NCI-H1092 treated with DMSO at 0.1 percent for 48 hours (cell line): ENCODE measurements at places on chromosomes 13 and 19.
A peak's percentile ranks its signal among the peaks of the same experiment; 100 is the strongest.

DNA sequence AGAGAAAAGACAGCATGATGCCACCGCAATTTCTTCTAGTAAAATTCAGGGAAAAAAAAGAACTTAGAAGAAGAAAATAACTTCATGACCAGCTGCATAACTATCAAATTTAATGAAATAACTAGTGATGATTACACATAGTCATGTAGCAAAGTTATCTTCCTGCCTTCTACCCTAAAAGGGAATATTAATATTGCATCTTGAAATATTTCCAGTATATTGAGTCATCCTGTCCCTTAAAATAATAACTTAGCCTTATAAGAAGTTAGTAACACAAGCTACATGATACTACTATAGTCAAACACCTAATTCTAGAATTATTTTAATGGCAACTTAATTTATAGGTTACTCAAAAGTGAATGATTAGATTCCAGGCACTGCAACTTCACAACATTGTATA, 289.2 kb downstream of the KLF12 start:
- DNase-seq: no peak

- DNase-seq: no peak
Measured at GRCh38 chr13:25059958-25060357, 36.0 kb upstream of the PABPC3 start.

GRCh38 chr19:13366529-13367143, 139.6 kb downstream of the CACNA1A start:
- no peak for DNase-seq

GRCh38 chr13:111519041-111519440, 198.6 kb downstream of the TEX29 start:
- no peak for DNase-seq

DNA sequence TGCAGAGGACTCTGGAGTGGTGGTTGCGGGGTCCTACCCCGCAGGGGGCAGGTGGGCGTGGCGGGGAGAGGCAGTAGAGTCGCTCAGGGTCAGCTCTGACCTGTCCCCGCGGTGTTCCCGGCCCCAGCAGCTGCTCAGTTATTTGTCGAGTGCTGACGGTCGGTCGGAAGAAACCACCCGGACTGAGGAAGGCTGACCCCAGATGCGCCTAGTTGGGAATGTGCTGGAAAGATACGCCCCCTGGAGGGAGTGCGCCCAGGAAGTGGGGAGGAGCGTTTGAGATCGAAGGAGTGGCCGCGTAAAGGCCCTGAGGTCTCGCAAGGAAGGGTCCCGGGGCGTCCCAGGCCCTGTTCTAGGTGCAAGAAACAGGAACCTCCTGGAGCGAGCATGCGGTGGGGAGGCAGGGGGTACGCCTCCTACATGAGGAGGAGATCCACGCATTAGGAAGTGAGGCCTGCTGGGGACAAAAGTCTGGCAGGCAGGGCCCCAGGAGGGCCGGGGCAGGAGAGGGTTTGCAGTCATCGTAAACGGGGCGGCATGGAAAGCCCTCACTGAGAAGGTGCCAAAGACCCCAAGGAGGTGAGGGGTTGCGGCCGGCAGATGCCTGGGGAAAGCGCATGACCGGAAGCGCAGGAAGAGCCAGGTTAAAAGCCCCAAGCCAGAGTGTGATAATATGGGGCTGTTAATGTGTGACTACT, 9.2 kb downstream of the CCDC8 start:
- DNase-seq: no peak

- DNase-seq: peak; percentile 75
Measured at GRCh38 chr13:79679334-79679733, 198.4 kb downstream of the NDFIP2 start.

GRCh38 chr13:108176685-108177274, 38.6 kb downstream of the LIG4 start:
- DNase-seq: no peak

GRCh38 chr19:29302002-29302928, 89.3 kb upstream of the UQCRFS1 start:
- no peak for DNase-seq

GRCh38 chr13:34263681-34264080, 445.7 kb downstream of the RFC3 start:
- no peak for DNase-seq

DNA sequence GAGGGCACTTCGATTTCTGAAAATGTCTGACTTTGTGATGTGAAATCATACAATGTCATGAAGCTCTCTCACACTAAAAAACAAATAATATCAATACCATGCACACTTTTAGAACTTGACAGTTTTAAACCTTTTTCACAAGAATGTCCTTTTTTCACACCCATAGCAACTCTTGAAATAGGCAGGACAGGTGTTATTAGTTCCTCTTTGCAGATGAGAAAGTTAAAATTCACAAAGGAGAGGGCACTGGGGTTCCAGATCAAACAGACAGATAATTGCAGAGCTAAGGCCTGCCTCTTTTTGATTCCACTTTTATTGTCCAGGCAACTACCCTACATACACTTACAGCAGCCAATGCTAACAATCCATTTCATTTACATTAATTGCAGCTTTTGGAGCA, 142.8 kb downstream of the KLF12 start:
- DNase-seq: peak; percentile 91

- DNase-seq: peak; percentile 13
Measured at GRCh38 chr13:73849292-73849691, 284.9 kb downstream of the KLF12 start.

DNA sequence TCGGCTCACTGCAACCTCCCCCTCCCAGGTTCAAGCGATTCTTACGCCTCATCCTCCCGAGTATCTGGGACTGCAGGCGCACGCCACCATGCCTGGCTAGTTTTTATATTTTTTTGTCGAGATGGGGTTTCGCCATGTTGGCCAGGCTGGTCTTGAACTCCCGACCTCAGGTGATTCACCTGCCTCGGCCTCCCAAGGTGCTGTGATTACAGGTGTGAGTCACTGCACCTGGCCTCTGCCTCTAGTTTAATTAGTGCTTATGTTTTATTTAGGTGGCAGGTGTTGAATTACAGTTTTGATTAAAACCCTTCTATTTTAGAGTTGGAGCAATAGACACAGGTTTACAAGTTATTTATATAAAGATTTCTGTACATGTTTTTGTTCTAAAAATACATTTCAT, 42.8 kb downstream of the ATP11A start:
- no peak for DNase-seq

DNA sequence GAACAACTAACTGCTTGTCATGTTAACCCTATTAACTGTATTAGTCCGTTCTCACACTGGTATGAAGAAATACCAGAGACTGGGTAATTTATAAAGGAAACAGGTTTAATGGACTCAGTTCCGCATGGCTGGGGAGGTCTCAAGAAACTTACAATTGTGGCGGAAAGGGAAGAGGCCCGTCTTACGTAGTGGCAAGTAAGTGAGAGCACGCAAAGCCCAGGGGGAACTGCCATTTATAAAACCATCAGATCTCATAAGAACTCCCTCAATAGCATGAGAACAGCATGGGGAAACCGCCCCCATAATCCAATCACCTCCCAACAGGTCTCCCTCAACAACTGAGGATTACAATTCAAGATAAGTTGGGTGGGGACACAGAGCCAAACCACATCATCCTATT, 34.7 kb downstream of the PHF11 start:
- DNase-seq: no peak

GRCh38 chr19:13210941-13211340, 60.7 kb downstream of the IER2 start:
- DNase-seq: no peak

- DNase-seq: peak; percentile 11
Measured at GRCh38 chr19:43651758-43652545, 12.3 kb upstream of the CADM4 start.

DNA sequence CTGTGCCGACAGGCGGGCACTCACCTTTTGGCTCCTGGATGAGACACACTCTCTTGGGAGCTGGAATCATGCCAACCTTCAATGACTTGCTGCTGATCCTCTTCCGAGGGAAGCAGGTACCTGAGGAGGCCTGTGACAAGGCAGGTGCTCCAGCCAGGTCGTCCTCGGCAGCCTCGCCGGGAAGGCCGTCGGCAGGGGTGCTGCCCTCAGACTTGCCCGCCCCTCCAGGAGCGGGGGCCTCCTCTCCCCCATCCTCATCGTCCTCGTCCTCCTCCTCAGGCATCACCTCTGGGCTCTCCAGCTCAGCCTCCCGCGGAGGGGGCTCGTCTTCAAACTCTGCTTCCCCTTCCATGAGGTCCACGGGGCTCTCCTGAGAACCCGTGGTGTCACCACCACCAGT, 29.2 kb downstream of the SUGP2 start:
- DNase-seq: no peak

- no peak for DNase-seq
Measured at GRCh38 chr19:400976-401865, 7.7 kb downstream of the C2CD4C start.

DNA sequence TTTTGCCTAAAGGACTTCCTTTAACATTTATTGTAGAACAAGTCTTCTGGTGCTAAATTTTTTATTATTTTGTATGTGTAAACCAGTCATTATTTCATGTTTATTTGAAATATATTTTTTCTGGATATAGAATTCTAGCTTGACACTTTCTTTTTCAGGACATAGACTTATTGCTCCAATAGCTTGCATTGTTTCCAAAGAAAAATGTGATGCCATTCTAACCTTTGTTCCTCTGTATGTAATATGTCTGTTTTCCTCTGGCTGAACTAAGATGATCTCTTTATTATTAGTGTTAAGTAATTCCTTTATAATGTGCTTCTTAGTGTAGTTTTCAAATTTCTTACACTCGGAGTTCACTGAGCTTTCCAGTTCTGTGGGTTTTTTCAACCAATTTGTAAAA, 174.1 kb upstream of the STARD13 start:
- no peak for DNase-seq

DNA sequence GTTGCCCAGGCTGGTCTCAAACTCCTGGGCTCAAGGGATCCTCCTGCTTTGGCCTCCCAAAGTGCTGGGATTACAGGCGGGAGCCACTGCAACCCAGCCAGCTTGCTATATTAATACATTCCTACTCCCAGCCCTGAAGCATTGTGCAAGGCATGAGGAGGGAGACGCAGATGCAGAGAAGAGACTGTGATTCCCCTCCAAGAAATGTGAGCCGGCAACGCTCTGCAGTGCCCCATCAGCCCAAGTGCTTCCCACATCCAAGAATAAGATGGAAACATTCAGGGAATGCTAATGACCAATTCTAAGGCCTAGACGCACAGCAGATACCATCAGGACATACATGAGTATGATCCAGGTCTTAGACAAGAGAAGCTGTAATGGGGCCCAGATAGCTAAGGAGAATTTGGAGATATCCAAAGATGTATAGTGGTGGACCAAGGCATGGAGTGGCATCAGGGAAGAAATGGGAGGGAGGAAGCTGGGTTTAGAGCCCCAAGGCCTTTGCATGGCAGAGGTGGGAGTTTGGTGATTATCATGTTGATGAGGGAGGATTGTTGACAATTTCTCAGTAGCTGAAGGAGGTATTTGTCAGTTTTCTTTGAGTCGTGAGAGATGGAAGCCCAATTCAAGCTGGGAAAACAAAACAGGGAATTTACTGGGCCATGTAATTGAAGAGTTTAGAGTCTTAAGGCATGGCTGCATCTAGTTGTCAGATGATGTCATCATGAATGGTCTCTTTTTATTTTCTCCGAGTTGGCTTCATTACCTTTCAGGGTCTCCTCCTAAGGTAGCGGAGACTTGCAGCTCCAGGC, 2.9 kb downstream of the PPM1N start:
- DNase-seq: no peak

DNA sequence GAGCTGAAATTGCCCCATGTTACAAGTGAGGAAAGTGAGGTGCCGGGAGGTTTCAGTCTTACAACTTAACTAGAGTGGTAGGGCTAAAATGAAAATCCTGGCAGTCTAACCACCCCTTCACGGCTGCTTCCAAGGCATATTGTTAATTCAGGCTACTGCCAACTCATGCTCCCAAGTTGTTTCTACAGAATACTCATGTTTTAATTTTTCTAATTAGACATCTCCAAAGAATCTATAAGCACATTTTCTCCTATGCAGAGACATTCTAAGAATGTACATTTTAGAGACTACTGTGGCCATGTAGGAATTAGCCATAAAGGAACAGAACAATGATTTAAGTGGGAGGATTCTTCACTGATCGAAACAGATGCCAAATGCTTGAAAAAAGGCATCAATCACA, 7.0 kb upstream of the TSC22D1 start:
- no peak for DNase-seq

- no peak for DNase-seq
Measured at GRCh38 chr19:50814883-50815282, 8.7 kb downstream of the KLK1 start.

DNA sequence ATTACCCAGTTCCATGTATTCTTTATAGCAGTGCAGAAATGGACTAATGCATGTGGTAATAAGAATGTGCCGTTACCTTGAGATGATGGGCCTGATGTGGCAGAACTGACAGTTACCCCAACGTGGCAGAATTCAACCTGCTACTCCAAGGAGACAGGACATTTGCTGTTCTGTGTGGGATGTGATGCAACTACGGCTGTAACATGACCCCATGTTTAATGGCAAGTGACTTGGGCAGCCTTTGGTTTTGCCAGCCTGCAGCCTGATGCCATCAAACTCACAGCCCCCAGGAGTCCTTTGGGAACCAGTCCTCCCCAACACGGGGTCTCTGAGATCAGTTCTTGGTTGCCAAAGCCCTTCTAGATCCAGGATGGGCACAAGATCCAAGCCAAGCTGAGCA, 107.3 kb downstream of the ZNF557 start:
- no peak for DNase-seq

GRCh38 chr19:11570039-11570462, 7.4 kb downstream of the ACP5 start:
- DNase-seq: no peak

DNA sequence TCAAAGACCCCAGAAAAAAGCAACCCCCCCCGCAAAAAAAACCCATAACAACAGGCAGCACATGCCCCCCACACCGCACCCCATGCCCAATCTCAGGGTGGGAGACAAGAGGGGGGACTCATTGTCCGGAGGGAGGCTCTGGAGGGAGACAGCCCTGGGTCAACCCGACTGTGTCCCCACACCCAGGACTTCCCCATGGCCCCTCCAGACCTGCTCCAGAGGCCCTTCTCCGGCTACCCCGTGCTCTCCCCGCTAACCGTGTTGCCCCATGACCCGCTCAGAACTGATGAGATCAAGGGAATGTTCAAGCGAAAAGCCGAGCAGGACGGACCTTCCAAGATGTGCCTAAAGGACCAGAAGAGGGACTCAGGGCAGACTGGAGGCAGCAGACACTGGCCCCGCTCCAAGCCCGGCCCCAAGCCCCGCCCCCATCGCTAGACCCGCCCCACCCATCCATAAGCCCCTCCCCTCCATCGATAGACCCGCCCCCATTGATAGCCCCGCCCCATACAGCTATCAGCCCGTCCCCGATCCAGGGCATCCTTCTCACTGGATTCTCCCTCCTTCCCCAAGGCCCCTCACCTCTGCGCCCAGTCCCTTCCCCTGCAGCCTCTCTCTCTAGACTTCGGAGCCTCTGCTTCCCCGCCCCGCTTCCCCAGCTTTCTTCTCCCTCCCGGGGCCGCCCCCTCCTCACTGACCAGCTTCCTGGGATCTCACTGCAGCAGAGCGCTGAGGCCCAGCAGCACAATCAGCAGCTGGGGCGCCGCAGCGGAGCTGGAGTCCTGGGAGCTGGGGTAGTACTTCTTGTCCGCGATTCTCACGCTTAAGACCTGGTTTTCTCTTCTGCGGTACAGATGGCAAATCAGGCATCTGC, 2.2 kb downstream of the BST2 start:
- no peak for DNase-seq

GRCh38 chr13:74920361-74920760, 561.6 kb downstream of the TBC1D4 start:
- DNase-seq: no peak
